Activated CD8-positive, alpha-beta memory T cell treated with anti-CD3 and anti-CD28 coated beads for 1 hour (primary cell): ENCODE measurements at places on chromosomes 12 and 14.

DNA sequence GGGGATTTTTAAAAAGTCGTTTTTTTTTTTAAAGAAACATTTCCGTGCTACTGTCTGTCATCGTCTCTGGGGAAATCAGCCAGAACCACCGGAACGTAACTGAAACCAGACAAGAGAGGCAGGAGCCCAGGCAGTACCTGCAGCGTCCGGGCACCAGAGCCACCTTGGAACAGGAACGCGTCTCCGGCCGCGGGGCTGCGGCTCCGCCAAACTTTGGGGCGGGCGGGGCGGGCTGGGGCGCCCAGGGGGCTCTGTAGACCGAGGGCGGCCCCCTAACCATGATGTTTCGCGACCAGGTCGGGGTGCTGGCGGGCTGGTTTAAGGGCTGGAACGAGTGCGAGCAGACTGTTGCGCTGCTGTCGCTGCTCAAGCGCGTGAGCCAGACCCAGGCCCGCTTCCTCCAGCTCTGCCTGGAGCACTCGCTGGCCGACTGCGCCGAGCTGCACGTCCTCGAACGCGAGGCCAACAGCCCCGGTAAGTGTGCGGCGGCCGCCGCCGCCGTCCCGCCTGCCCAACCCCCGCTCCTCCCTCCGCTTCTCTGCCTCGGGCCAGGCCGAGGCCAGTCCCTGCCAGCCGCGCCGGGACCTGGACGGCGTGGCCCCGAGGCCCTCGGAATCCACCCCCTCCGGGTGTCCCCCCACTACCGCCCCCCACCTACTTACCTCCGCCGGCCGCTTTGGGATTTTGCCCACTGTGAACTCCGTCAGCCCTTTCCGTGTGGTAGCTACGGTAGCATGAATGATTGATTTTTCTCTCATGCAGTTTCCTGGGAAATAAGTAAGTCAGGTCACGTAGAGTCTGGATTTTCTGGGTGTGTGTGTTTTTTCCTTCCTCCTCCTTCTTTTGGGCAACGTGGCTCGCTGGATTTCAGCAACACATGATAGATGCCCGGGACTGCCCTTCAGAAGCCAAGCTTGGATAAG lies 972 bp downstream of the SAMD4A start:
- DNase-seq = peak; percentile 9

- DNase-seq = no peak
These were observed 100.2 kb downstream of the SYNE2 start for GRCh38 chr14:63952933-63953437.

DNA sequence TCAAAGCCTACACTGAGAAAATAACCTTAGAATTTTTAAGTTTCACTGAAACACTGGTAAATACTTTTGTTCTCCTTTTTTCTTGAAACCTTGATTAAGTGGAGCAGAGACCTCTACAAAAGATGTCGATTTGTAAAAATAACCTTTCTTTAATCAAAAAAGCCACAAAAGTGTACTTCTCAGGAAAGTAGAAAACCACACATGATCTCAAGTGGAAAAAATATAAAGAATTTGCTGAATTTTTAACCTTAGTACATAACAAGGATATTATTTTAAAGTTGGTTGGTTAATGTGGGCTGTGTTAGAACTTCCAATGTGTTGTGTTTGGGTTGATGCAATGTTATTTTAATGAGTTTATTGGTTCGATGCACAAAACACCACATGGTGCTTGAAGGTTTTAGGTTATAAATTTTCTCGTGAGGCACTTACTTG lies 8.6 kb downstream of the LGR5 start:
- DNase-seq = no peak

DNA sequence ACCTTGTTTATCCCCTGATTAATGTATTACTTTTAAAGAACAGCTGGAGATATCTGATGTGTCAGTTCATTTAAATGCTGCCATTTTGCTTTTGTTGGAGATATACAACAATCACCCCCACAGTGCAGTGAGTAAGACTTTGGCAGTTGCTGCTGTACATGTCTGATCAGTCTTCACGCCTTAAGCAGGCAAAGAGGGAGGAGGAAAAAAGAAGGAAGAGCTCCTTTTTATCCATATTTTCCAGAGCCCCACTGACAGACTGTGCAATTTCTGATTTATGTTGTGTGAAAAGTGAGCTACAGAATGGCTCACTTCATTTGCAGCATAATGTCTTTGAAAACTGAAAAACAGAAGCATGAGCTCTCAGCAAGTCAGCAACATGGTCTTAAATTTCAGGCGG lies 319.7 kb upstream of the LRIG3 start:
- DNase-seq = no peak

DNA sequence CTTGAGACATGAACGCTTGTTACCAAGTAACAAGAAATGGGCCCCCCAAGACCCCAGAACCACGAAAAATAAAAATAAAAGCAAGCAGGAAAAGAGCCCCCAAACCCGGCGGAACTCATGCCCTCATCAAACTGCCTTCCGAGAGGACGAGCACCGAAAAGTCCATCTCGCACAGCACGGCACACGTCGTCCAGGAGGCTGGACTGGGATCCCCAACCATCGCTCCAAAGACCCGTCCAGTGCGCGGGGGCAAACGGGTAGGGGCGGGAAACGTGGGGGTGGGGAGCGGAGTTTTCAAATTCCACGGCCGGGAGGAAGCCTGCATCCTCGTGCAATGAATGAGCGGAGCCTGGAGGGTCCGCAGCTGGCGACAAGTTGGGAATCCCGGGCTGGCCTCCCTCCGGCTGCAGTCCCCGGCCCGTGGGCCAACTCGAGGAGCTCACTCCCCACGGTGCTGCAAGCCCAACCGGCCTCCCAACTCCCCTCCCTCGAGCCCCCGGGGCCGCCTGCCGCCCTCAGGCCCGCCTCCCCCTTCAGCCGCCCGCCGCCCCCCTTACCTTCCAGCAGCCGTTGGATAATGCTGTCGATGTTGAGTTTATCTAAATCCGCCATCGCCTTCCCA lies 484 bp downstream of the PPP1CC start:
- no peak for DNase-seq

DNA sequence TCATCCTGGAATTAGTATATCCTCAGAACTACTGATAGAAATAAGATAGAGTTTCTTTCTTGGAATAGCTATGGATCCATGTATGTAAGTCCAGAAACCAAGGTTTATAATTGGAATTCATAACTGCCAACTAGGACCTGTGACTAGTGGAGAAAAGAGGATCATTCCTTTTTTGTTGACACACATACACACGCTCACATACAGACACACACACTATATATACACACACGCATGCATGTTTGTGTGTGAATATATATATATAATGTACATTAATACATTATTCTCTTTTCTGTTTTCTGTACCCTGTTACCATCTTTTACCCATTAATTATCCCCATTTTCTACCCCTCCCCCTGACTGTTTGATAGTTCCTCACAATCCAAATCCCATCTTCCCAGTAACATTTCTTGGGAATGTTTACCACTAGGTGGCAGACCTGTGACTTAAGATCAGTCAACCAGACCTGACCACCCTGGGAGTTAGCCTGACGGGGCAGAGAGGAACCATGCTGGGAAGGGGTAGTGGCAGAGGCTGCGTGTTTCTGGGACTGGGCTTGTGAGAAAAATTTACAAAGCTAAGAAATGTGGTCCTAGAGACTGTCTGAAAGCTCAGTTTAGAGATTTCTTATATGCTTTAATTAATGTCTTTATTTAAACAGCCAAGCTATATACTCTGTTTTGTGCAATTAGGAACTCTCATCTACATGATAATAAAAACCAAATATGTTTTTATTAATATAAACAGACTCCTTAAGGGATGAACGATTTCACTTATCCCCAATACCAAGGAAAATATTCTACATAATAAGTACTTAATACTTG lies 308.0 kb downstream of the PPFIA2 start:
- DNase-seq = no peak

GRCh38 chr14:105089746-105090492 lies 24.7 kb upstream of the GPR132 start:
- no peak for DNase-seq

- DNase-seq = no peak
These were observed 42.4 kb downstream of the NT5DC3 start for GRCh38 chr12:103798586-103798985.
